ENCODE measurements at places on chromosomes 6 and 20. TPM values are rescaled to one million over a fixed set of nuclear protein-coding genes. Genes with fewer than 3 reads are reported as not detected.

DNA sequence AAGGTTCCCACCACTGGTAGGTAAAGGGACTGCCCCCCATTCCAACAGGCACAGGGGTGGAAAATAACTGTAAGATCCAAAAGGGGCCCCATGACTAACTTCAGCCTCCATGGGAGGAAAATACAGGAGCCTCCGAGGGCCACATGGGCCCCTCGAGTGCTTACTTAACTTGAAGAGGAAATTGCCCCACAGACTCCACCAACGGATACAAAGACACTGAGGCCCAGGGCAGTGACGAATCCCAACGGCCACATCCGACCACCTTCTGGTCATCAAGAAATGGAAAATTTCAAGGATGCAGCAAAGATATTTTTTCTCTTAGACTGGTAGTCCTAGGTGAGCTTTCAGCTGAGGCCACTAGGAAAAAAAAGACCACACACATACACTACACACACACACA lies 116.0 kb upstream of the MRPS10 start:
- DNase-seq: no peak

GRCh38 chr6:126148853-126149252 lies 162.5 kb downstream of the TRMT11 start:
- DNase-seq: no peak

TBXT gene
- total RNA-seq: not detected

DNA sequence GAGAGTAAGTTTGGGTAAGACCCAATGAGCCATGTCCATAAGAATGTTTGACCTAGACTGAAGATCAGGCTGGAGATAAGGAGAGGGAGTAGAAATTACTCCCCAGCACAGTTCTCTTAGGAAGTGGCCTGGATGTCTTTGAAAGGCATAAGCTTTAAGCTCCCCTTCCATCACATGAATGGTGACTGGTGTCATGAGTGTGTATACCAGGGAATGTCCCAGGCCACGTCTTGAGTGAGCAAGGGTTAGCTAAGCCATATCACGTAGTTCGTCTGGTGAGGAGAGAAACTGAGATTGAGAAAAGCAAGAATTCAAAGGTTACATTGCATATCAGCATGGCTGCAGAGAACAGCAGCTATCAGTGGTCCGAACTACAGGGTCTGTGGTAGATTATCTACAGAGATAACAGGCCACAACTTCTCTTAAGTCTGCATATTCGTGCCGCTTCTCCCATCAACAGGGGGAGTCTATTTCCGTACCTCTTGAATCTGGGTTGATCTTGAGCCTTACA lies 60.1 kb upstream of the BMP2 start:
- DNase-seq: no peak

DNA sequence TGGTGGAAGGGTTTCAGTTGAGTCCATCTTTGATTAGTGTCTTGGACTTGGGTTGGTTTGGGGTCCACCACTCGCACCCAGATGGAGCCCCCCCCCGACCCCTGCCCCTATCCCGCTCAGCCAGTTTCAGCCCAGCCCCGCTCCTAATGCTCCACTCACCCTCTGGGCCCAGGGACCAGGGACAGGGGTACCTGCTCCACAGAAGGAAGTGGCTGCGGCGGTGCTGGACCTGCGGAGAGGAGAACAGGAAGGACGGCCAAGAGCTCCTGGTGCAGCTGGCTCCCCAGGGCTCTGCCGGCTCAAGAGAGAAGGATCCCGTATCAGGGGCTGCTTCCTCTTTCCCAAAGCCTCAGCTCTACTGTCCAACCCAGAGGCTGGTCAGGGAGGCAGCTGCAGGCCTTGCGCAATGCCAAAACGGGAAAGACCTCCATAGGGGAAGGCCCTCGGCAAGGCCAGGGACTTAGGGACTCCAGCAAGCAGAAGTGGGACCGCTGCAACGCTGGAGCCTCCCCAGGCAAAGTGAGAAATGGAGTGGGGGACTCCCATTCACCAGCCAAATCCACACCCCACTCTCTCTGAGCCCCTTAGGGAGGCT lies at the start of gene SIGLEC1:
SIGLEC1 (minus strand) TSS at position 322 of the 595 bp plus-strand sequence. CDS start 5,472 bp downstream, outside the sequence.
- no peak for DNase-seq

DNA sequence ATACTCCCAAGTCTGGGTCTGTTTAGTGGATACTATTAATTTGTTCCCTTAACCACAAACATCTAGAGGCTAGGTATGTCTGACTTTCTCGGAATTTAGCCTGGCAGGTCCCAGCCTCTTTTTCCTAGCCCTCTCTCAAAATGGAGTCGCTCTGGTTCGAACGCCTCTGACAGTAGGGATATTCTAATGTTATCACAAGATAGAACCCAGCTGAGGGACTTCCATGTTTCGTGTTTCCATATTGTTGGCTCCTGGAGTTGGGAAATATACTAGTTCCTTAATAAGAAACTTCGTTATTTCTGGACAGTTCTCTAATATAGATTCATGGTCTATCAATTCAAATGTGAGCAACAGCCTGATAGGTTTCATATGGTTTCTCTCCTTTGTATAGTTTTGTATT lies 16.4 kb downstream of the CYB5R4 start:
- DNase-seq: no peak

GRCh38 chr6:157999168-158000051 lies 17.7 kb downstream of the SYNJ2 start:
- no peak for DNase-seq

GRCh38 chr20:2524709-2525506 lies 11.5 kb upstream of the TMC2 start:
- peak; percentile 56 for DNase-seq

FOXF2 gene
- not detected for total RNA-seq

- no peak for DNase-seq
These were observed 12.4 kb upstream of the KIAA0408 start for GRCh38 chr6:127471379-127472255.

GRCh38 chr20:60402189-60403058 lies 444.2 kb downstream of the CDH26 start:
- no peak for DNase-seq

- DNase-seq: no peak
These were observed 11.1 kb upstream of the TXNDC5 start for GRCh38 chr6:7921632-7922092.

DNA sequence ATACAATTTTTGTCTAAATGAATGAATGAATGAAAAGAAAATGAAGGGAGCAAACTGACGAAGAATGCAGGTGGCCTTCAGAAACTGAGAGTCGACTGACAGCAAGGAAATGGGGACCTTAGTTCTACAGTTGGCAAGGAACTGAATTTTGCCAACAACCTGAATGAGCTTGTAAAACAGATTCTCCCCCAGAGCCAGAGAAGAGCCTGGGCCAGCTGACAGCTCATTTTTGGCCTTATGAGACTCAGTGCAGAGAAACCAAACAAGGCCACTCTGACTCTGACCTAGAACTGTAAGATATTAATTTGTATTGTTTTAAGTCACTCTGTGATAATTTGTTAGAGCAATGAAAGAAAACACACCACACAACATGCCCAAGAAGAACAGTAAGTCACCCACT lies 21.8 kb downstream of the MAN1A1 start:
- no peak for DNase-seq

TTBK1 gene
- total RNA-seq: not detected

- DNase-seq: no peak
These were observed 7.8 kb downstream of the IL22RA2 start for GRCh38 chr6:137165375-137166246.

MAP3K5 gene
- total RNA-seq: 3.3 TPM

DNA sequence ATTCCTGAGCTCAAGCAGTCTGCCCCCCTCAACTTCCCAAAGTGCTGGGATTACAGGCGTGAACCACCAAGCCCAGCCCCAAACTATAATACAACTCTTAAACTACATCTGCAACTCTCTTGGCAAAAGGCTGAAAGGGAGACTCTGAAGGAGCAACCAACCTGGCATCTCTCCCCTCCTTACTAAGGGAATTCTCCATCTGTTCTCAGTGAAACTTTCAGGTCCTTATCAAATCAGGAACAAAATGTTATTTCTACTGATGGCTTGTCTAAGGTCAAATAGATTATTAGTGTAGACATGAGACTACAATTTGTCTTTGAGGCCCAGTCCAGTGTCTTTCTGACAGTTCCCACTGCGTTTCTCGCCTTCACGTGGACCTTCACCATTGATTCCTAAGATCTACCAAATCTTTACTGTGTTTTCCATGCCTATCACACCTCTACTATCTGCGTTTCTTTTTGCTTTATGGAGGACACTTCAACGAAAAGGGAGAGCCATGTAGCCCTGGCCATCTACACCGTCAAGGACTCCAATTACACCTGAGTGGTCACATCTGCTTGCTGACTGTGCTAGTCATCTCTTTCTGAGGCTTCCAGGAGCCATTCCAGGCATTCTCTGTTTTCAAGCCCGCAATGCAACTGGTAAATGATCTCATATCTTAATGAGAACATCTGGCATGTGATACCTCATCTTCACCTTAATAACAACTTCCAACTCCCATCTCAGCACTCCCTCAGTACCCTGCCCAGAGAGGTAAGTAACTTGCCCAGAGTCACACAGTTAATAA lies 405.7 kb upstream of the CITED2 start:
- DNase-seq: no peak

- DNase-seq: no peak
These were observed 7.9 kb downstream of the FNDC11 start for GRCh38 chr20:63561624-63562396.

DNA sequence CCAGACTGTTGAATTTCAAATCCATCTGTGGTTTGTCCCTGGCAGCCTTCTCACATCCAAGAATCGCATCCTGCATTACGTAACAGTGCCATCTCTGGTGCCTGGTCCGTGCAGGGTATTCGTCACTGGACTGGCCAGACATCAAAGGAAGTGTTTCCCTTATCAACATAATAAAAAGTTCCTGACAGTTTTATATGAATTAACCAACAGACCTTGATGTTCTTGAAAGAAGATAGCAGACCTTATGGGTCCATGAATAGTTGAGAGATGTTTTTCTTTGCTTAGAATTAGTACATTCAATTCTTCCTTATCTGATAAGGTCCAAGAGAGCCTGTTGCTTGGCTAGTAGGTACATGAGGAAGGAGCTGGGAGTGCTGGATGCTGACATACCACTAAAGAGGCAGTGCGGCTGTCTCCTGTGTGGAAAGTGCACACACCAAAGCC lies 77.6 kb downstream of the PHACTR2 start:
- peak; percentile 87 for DNase-seq

GRCh38 chr20:43034981-43035724 lies 154.6 kb downstream of the PTPRT start:
- no peak for DNase-seq

GRCh38 chr6:89067796-89068195 lies 12.8 kb upstream of the PNRC1 start:
- DNase-seq: no peak

DNA sequence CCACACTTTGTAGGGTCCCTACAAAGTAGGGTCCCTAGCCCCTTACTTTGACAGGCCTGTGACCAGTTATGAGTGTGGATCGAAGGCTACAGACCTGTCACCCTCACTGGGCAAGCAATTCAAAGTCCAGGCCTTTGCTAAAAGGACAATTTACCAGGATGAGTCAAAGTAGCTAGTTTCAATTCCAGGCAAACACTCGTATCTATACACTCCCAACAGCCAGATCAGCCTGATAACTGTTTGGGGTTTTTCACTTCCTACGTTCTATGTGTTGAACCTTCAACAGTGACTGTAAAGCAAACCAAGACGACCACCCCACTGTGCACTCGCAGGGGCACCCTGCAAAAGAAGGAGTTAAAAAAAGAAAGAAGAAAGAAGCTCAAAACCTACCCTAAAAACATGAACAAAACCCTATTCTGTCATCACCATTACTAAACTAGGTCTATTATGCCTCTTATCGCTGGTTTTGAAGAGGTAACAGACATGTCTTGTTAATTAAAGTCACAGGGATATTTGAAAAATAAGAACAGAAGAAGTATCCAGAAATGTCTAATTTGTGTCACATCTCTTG lies 3.2 kb downstream of the GFOD1 start:
- DNase-seq: peak; percentile 28

- DNase-seq: no peak
These were observed 42.2 kb downstream of the SIRPA start for GRCh38 chr20:1937316-1937976.

Measured in lung microvascular endothelial cell (primary cell).